ENCODE measurements at places on chromosomes 7 and 10.

- DNase-seq = no peak
Measured at GRCh38 chr7:122038904-122039303, 105.1 kb downstream of the AASS start.

DNA sequence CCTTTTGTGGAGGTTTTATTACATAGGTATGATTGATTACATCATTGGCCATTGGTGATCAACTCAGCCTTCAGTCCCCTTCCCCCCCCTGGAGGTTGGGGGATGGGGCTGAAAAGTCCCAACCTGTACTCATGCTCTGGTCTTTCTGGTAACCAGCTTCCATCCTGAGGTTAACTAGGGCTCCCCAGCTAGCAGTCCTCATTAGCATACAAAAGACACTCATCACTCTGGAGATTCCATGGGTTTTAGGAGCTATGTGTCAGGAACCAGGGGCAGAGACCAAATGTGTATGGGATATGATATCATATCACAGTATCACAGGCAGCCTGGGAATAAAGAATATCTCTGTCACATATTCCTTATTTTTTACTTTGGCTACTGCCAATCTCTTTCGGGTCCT is 13.6 kb downstream of the CCSER2 start:
- DNase-seq = no peak

GRCh38 chr7:109282726-109283125 is 713.1 kb downstream of the DNAJB9 start:
- no peak for DNase-seq

GRCh38 chr10:60532696-60533468 is 143.2 kb upstream of the ANK3 start:
- DNase-seq = no peak

GRCh38 chr10:76139431-76139830 is 708.0 kb downstream of the LRMDA start:
- no peak for DNase-seq

GRCh38 chr7:27147199-27148030 is at the start of gene HOXA6:
TSS of gene HOXA6 (minus strand) at chr7:27147774. CDS start at chr7:27147749, 25 bp downstream.
- no peak for DNase-seq

DNA sequence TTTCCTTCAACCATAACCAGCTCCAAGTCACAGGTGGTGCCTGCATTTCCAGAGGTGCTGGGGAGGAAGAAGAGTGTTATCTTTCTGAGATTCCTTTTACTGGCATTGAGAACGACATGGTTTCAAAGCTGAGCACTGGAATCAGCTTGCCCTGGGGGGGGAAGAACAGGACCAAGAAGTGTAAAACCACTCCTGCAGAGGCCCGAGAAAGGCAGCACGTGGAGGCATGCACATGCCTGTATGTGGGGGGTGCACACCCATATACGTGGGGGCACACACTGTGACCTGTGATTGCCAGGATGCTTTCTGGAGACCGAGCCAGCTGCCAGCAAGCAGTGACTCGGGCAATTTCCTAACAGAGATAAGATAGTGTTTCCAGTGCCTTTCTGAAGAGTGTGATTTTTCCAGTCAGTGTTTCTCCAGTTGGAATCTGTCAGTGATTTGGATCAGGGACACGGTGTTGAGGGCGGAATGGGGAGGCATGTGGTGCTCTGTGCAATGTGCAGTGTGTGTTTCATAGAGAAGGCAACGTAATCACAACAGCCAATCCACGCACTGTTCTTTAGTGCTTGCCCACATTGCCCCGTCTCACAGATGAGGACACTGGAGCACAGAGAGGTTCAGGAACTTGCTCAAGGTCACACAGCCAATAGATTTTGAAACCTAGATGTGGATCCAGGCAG is 4.2 kb downstream of the LRRC27 start:
- no peak for DNase-seq

DNA sequence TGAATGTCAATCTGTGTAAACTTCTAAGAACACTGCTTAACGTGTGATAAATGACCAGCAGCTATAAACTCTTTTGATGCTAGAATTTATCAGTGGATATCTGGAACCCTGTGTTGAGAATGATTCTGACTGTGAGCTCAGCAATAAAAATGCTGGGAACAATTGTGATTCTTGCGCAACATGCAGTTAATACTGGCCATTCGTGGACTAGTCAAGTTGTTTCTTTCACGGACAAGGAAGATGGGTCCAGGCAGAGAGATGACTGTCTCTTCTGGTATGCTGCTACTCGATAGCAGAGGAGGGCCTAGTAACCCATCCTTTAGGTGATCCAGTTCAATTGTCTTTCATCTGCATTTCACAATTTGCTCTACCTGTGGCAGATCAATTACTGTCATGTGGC is 394.8 kb upstream of the IGFBP3 start:
- no peak for DNase-seq

GRCh38 chr7:50262916-50263690 is 41.4 kb upstream of the IKZF1 start:
- no peak for DNase-seq

- DNase-seq = no peak
Measured at GRCh38 chr7:112942981-112943380, 143.6 kb downstream of the GPR85 start.

- no peak for DNase-seq
Measured at GRCh38 chr10:124109261-124109660, 15.9 kb upstream of the CHST15 start.

DNA sequence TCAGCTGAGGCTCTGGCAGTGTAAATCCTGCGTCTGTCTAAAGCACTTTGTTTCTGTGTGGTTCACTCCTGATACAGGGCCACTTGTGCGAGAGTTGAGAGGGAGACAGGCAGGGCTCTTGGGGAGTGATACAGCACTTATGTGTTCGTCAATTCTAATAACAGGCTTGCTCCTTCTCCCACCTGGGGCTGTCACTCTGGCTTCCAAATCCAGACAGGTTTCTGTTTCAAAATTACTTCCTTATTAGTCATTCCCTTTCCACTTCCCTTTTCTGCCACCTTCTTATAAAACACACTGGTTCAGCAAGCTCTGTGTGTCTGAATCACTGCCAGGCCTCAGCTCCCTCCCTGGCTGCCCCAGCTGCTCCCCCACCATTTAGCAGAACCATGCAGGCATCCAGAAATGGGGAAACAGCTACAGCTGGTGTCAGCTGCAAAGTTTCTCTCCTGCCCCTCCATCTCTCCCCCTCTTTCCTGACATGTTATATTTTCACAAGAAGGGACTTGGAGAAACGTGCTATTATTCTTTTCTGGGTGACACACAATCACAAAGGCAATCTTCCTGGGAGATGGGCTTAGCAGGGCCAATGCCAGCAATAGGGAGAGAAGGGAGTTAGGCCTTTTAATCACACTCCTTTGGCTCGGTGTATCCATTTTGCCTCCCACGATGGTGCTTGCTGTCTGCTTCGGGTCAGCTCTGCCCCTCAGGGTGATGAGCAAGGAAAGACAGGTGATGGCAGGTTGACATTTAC is 58.4 kb upstream of the ZNRF2 start:
- DNase-seq = no peak

- no peak for DNase-seq
Measured at GRCh38 chr7:97270280-97270679, 152.8 kb downstream of the SDHAF3 start.

- DNase-seq = no peak
Measured at GRCh38 chr7:145175366-145175765, 339.5 kb upstream of the TPK1 start.

GRCh38 chr7:50497068-50497642 is 47.0 kb upstream of the FIGNL1 start:
- no peak for DNase-seq

DNA sequence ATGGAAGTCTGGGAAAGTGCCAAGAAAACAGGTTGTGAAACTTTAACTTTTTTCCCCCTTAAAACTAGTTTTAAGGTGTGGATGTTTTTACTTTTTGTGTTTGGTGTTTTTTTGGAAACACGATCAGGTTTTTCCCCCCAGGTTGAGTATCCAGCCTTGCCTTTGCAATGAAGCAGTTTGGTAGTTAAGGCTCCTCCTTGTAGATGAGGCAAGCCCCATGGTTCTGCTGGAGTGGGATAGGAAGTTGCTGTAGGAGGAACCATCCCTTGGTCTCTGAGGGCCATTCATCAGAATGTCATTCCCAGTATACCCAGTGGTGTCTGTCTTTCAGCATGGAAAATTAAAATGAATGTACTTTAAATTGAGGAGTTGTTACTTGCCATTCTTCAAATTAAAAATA is 2.7 kb downstream of the CUL1 start:
- DNase-seq = no peak

DNA sequence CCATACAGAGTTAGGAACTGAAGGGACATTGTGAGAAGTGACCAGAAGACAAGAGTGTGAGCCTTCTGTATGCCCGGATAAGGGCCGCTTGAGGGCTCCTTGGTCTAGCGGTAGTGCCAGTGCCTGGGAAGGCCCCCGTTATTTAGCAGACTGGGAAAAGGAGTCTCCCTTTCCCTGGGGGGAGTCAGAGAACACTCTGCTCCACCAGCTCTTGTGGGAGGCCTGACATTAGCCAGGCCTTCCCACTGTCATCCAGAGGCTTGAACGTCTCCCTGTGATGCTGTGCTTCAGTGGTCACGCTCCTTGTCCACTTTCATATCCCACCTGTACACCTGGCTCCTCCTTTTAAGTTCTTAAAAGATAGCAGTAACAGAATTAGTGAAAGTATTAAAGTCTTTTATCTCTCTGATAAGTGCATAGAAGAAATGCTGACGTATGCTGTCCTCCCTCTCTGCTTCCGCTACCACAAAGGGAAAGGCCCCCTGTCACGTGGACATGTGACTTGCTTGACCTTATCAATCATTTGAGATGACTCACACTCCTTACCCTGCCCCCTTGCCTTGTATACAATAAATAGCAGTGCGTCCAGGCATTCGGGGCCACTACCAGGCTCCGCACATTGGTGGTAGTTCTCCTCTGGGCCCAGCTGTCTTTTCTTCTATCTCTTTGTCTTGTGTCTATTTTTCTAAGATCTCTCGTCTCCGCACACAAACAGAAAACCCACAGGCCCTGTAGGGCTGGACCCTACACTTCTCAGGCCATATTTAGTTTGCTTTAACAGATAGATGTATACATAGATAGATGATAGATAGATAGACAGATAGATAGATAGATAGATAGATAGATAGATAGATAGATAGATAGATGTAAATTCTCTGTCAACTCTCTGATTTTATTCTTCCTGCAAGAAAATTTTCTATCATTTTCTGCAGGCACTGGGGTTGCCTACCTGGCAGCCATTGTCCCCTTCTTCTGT is 131.5 kb upstream of the JCAD start:
- no peak for DNase-seq

DNA sequence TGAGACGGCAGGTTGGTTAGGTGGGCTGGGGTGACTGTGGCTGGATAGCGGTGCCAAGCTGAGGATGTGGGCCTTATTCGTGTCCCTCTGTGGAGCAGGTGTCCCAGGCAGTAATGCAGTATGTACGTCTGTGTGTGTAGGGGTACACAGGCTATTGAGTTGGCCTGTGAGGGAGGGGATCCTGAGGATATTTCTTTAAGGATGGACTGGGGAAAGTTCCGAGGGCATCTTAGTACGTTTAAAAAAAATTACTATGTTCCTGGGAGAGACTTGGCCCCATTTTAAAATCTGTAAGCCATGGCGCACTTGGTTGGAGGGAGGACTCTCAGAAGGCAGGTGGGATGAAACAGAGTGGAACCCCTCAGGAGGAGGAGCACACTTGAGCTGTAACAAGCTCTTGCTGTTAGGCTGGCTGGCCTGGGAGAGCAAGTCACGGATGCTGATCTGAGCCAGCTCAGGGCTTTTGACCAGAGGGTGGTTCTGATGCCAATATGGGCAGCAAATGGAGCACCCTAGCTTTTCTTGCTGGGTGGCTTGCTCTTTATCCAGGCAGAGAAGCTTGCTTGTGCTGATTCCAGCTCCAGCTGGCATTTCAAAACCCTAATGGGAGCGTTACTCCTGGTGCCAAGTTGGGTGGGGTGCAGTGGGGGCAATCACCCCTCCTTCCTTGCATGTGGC is 765 bp downstream of the WBP1L start:
- peak; percentile 31 for DNase-seq

DNA sequence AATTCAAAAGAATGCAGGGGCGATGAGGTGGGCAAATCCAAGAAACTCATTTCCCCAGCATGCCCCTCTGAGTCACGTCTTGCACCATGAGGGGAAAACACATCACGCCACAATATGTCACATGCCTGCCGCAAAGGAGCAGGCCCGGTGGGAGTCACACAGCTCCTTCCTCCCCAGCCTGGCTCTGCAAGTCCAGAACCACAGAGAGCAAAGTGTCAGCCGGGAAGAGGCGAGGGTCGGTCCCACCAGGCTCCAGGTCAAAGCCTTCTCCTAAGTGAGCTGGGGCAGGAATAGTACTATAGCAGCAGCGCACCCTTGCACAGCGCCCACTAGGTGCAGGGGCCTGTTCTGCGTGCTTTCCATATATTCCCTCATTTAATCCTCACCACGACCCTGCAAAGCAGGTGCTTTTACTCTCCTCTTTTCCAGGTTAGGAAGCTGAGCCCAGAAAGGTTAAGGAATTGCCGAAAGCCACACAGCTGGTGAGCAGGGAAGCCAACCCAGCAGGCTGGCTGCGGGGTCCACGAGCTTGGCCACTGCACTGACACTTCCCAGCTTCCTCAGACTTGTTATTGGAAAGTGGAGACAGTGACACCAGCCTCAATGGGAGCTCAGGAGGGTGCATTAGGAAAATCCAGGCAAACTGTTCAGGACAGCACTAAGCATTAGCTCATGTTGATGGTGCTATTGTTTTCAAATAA is 94.0 kb upstream of the ZMIZ1 start:
- DNase-seq = peak; percentile 67

- no peak for DNase-seq
Measured at GRCh38 chr10:106955133-106955532, 209.4 kb downstream of the SORCS1 start.

DNA sequence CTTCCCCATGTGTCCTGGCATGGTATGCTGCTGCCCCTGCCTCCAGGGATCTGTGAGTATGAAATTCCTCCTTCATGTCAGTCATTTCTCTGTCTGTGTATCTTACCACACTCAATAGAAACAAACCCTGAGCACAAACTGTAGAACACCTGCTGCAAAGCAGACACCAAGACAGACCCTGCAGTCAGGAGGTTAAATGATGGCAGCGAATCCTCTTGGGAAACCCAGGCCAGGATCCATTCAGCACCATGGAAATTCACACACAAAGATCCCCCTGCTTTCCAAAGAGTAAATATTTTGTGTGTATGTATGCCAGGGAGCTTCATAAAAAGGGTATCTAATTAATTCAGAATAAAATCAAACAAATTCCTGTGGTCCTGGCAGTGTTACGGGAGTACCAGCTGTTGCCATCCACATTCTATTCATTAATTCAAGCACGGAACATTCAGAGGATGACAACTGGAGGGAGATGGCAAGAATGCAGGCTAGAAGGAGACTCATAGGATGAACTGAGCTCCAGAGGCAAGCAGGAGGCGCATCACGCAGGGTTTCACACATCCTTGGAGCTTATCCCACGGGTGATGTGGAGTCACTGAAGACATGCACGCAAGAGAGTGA is 14.8 kb downstream of the ITIH5 start:
- no peak for DNase-seq

- DNase-seq = no peak
Measured at GRCh38 chr10:29508554-29509244, 126.1 kb downstream of the SVIL start.

GRCh38 chr7:20331910-20332813 is 1.5 kb downstream of the ITGB8 start:
- DNase-seq = no peak

Data from activated CD8-positive, alpha-beta T cell treated with anti-CD3 and anti-CD28 coated beads, Interleukin-2, amount 10 ng/mL, durations not matched to agents 7 days and 5 days (primary cell).